Stimulated activated CD4-positive, alpha-beta T cell treated with anti-CD3 and anti-CD28 coated beads, Interleukin-2, amount 100 ng/mL, for 48 hours (primary cell): ENCODE measurements at places on chromosomes 2 and 18.

DNA sequence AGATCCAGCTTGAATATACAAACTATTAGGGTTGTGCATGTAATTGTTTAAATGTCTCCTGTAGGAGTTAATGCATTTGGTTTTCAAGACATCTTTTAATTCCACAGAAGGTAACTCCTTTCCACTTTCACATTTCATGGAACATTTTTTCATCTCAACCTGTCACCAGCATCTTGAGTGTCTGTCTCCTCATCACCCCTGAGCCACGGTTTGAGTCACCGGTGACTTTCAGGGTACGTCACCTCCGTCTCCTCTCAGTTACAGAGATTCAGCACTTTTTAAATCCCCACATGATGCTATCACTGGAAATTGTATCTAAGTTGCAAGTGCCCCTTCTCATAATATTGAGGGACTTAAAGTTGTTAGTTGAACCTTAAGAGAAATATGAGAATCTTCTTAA lies 25.3 kb downstream of the GPR55 start:
- no peak for DNase-seq

DNA sequence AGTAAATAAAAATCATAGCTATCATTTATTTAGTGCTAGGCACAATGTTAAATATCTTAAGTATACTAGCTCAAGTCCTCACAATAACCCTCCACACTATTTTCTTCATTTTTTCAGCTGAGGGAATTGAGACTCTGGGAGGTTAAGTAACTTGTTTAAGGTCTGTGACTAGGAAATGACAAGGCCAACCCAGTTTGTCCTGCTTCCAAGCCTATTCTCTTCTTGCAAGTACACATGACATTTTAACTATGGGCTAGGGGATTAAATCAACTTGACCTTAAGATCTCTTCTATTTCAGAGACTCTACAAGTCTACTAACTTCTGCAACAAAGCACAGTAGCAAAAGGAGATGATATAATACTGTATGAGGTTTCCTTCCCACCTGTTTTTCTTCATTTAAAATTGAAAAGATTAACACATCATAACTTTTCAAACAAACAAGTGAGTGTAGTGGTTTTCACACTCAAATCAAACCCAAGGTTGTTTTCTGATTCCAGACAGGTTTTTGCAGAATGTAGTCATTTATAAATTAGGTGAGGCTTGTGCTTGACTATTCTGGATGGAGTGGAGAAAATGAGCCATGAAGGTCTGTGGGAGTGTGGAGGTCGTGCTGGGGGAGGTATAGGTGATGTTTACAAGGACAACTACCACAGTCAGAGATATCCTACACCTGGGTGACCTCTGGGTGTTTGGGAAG lies 57.0 kb downstream of the CD28 start:
- DNase-seq = no peak

DNA sequence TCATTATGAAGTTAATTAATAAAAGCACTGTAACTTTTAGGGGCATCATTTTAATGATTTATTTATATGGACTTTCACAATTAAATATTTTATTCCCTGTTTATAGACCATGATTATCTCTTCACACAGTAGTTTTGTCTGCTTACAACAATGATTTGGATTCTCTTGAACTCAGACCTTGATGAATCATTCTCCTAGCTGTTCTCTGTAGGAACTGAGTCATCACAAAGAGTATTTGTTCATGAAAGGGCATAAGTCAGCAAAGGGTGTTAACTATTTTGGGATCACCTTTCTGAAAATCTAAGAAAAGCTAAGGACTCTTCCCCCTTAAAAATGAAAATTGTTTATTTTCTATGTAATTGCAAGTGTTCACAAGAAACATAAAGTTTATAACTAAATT lies 461.1 kb upstream of the UBE2E3 start:
- no peak for DNase-seq

- DNase-seq = no peak
Observed at GRCh38 chr2:217035967-217036366, 176.1 kb upstream of the TNP1 start.

DNA sequence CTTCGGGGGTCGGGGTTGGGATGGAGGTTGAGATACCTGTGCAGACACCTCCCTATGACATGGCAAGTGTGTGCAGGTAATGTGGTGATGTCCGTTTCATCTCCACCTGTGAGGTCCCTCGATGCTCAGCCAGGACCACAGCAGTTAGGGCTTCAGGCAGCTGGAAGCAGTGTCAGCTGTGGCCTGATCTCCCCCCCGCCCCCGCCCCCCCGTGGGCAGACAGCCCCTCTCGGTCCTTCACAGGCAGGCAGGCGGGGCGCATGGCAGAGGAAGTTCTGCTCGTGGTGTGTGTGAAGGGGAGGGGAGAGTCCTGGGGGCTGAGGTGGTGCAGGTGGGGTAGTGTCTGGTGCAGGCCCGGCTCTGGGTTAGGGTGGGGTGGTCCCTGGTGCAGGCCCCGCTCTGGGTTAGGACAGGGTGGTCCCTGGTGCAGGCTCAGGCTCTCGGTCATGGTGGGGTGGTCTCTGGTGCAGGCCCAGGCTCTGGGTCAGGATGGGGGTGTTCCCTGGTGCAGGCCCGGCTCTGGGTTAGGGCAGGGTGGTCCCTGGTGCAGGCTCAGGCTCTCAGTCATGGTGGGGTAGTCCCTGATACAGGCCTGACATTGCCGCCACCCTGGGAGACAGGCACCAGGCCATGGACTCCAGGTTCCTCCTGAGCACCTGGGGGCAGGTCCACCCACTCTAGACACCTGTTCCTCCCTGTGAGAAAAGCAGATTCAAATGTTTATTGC lies 94.3 kb downstream of the NFATC1 start:
- no peak for DNase-seq

- no peak for DNase-seq
Observed at GRCh38 chr2:174024524-174025270, 59.5 kb upstream of the SP3 start.

DNA sequence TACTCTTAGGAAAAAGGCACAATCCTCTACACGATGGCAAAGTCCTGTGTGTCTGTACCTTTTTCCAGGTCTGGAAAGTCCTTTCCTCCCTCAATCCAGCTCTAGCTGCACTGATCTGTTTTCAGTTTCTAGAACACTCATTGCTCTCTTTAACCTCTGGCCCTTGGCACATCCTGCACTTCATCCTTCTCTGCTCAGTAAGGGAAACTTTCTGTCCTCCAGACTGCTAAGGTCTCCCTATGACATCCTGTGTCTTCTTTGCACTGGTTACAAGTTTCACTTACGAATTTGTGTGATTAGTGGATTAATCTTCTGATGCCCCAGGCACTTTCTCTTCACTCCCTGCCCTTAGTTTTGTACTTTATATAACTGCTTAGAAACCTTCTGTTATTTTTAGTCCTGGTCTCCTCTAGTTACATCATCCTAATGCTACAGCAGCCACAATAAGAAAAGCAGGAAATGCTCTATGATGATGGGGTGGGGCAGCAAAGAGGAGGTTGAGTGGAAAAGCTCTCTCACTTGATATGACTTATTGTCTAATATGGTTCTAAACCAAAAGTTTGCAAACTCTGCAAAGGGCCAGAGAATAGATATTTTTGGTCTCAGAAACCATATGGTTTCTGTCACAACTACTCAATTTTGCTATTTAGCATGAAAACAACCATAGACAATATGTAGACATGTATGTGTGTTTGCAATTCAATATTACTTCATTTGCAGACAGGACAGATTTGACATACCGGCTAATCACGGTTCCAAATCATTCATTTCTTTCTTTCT lies 568.2 kb downstream of the THSD7B start:
- DNase-seq = no peak

DNA sequence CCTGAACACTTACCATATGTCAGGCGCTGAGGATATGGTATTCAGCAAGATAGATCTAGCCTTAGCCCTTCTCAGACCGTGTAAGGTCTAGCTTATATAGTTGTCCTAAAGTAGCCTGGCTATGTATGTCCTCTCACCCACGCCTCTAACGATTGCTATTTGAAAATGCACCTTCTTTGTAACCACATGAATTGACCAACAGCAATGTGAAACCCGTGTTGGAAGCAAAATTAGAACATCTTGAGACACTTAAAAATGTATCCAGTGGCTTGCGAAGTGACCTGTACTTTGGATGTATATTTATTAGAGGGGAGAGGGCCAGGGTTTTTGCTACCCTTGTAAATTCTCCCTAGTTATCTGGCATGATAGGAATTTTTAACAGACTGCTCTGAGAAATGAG lies 860.0 kb upstream of the ZEB2 start:
- no peak for DNase-seq

- DNase-seq = no peak
Observed at GRCh38 chr2:231332872-231333500, 62.5 kb upstream of the B3GNT7 start.

- no peak for DNase-seq
Observed at GRCh38 chr2:120229341-120229740, 6.1 kb upstream of the TMEM185B start.

DNA sequence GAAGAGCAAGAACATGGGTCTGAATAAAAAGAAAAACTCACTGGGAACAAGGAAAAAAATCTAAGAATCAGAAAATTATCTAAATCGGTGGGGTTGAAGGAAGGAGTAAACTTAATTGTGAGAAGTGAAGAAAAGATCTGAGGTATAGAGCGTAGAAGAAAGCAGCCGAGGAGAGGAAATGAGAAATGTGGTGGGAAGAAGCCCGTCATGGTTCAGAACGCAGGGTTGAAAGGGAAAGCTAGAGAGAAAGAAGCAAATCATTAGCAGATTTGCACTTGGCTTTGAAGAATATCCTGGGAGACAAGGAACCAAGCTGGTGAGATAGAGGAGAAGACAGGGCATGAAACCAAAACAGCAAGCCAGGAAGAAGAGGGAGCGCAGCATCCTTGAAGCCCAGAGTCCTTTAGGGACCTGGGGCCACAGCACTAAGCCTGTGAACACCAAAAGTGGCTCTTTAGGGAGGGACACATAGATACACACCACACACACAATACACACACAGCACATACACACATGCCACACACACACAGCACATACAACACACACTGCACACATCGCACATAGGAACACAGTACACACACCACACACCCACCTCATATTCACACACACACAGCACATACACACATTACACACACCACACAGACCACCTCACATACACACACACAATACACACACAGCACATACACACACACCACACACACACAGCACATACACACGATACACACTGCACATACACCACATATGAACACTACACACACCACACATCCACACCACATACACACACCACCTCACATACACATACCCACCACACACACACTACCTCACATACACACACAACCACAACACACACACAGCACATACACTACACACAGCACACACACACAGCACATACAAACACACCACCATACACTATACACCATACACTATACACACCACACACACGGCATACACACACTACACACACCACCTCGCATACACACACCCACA lies 274.6 kb downstream of the ETAA1 start:
- no peak for DNase-seq

DNA sequence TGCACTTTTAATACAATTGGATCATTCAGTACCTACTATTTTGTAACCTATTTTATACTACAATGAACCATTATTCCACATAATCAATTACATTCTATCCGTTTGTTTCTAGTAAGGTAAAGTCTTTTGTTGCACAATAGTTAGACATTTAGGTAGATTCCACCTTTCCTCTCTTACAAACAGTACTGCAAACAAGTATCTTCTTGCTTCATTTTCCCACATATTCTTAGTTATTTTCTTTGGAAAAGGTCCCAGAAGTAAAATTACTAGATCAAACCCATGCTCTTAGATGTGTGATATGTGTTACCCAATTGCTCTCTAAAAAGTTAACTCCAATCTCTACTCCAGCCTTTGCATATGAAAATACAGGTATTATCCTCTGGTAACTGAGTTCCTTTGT lies 49.6 kb downstream of the SPIRE1 start:
- no peak for DNase-seq

- no peak for DNase-seq
Observed at GRCh38 chr2:38116762-38117161, 40.8 kb upstream of the CYP1B1 start.

GRCh38 chr2:108536133-108536780 lies 2.0 kb downstream of the LIMS1 start:
- DNase-seq = no peak
